ENCODE measurements at places on chromosomes 6 and 20.
A peak's percentile ranks its signal among the peaks of the same experiment; 100 is the strongest.

- DNase-seq = no peak
Measured at GRCh38 chr20:38203337-38203980, 38.4 kb upstream of the TGM2 start.

GRCh38 chr6:35487658-35488516, 9.0 kb downstream of the TEAD3 start:
- DNase-seq = no peak

- DNase-seq = no peak
Measured at GRCh38 chr20:62918147-62918546, 8.2 kb downstream of the DIDO1 start.

DNA sequence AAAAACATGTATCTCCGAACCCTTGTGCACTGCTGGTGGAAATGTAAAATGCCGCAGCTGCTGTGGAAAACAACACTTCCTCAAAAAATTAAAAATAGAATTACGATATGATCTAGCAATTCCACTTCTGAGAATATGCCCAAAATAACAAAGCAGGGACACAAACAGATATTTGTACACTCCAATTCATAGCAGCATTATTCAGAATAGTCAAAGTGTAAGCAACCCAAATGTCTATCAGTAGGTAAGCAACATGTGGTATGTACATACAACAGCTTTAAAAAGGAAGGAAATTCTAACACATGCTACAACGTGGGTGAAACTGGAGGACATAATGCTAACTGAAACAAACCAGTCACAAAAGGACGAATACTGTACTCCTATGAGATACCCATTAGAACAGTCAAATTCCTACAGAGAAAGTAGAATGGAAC, 5.7 kb upstream of the RAB5IF start:
- no peak for DNase-seq

GRCh38 chr6:37738216-37738615, 40.5 kb upstream of the MDGA1 start:
- no peak for DNase-seq

DNA sequence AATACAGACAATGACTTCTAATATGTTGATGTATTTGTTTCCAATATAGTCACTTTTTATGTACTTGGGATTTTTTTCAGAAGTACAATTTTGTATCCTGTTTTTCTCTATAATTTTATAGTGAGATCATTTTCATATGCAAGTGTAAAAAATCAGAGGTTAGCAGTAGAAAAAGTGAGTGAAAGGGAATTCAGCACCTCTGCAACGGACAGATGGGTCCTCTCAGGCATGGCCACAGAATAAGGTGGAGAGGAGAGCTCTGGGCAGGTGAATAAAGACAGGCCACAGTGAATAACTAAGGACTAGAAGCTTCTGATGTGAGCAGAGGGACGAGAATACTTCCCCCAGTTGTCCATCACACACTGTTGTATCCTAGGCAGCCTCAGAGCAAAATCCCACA, 210.1 kb upstream of the CNR1 start:
- DNase-seq = no peak

DNA sequence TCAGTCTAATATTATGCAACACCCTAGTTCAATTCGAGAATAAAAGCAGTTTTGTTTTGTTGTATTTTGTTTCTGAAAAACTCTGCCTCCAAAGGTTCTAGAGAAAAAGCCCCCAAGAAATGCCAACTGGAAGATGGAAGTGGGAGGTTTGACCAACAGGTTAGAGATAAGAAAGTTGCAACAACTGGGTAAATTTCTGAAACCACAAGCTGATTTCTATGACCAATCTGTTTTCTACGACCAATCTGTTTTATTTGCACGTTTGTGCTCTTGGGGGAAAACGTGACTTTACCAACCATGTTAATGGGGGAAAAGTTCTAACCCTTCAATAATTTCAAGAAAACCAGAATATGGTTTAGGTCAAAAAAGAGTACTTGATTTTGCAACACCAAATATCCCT, 173.2 kb downstream of the PDE7B start:
- no peak for DNase-seq

- no peak for DNase-seq
Measured at GRCh38 chr6:144298194-144298593, 13.1 kb downstream of the UTRN start.

- DNase-seq = no peak
Measured at GRCh38 chr6:111024681-111025080, 42.8 kb downstream of the RPF2 start.

- DNase-seq = no peak
Measured at GRCh38 chr6:148997865-148998264, 251.0 kb downstream of the UST start.

GRCh38 chr6:29887330-29887818, 55.0 kb upstream of the HLA-A start:
- DNase-seq = peak; percentile 40

GRCh38 chr6:25831532-25832306, at the start of gene SLC17A1:
SLC17A1 (minus strand) TSS chr6:25832052; CDS start chr6:25830557, 1,495 bp downstream.
- DNase-seq = no peak

- no peak for DNase-seq
Measured at GRCh38 chr6:107991061-107991460, 33.1 kb upstream of the SEC63 start.

GRCh38 chr6:41543087-41543486, 3.1 kb upstream of the FOXP4 start:
- DNase-seq = no peak

GRCh38 chr6:2677080-2677593, 73.6 kb downstream of the MYLK4 start:
- DNase-seq = no peak

GRCh38 chr6:132215805-132216204, 185.5 kb downstream of the MOXD1 start:
- no peak for DNase-seq

- DNase-seq = no peak
Measured at GRCh38 chr6:156647991-156648390, 129.2 kb upstream of the ARID1B start.

- DNase-seq = no peak
Measured at GRCh38 chr20:60224914-60225313, 266.7 kb downstream of the CDH26 start.

DNA sequence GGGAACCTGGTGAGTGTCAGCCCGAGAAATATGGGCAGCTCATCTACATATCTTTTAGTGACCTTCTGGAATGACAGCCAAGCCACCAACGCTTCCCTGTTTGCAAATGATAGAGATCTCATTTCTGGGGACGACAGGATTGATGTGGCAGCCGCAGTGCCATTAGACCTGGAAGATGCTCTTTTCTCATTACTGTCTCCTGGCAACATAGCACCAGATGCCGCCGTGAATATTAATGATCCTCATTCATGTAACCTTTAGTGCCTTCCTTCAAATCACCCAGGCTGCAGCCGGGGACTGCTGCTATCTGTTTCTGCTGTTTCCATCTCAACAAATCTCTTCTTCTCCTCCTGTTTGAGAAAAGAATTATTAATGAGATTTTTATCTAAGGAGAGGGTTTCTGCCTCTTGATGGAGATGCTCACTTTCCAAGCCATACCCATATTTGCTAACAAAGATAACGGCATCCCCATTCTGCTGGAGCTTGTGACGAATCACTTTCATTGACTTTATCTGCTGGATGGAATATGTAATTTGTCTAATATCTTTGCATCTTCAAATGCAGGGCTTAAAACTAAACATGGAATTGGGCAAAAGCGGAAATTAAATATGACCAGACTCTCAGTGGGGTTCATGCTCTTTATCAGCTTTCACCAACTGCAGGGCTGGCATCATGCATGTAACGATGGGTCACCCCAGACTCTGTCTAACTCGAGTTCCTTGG, 74.8 kb upstream of the KIF16B start:
- no peak for DNase-seq

GRCh38 chr6:5680095-5680494, 326.6 kb downstream of the NRN1 start:
- no peak for DNase-seq

GRCh38 chr20:41245086-41245707, 72.3 kb downstream of the ZHX3 start:
- DNase-seq = no peak

GRCh38 chr6:107543567-107543966, 53.6 kb downstream of the SOBP start:
- DNase-seq = no peak

GRCh38 chr20:10219452-10219791, 792 bp downstream of the SNAP25 start:
- DNase-seq = peak; percentile 52

- DNase-seq = no peak
Measured at GRCh38 chr6:122568350-122568749, 41.9 kb upstream of the PKIB start.

DNA sequence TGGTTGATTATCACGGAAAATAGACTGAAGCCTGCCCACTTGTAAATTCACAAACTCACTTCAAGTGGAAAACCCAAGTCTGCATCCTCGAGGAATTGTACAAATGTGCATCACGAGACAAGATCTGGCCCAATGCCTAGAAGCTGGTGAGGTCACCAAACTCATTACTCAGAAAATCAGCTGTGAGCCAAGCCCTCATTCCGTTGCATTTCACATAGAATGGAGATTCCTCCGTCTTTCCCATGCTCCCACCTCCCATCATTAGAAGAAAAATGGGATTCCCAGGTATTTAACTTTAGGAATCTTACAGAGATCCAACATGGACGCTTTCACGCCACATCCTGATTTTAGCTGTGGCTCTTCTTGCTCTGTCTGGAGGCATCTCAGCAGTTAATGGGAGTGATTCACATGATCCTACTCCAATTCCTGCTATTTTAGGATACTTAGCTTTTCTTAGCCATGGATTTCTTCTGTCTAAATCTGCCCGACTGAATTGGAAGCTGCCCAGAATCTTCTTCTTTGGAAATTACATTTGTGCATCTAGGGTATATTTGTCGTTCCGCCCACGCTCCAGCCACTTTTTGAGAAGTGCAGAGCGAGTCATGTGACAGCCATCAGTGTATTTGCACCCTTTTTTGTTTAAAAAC, 68.7 kb upstream of the STMND1 start:
- DNase-seq = no peak

DNA sequence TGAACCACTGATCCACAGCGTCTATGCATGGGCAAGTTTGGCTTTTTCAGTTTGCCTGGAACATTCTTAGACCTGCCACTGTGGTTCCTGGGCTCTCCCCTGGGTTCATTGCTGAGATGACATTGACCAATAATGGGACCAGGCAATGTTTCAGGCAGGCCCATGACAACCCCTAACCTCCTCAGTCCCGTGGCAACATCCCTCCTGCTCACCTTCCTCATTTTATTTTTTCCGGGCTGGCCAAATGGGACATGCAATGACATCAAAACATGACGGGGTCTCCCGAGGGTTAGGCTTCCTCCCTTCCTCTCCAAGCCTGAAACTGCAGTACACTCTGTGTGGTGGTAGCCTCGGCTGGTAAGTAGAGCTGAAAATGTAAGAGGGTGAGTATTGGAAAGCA, 234.0 kb upstream of the RREB1 start:
- DNase-seq = no peak

- DNase-seq = no peak
Measured at GRCh38 chr20:14820771-14821170, 483.4 kb upstream of the FLRT3 start.

GRCh38 chr6:101268541-101268940, 125.0 kb upstream of the GRIK2 start:
- no peak for DNase-seq

DNA sequence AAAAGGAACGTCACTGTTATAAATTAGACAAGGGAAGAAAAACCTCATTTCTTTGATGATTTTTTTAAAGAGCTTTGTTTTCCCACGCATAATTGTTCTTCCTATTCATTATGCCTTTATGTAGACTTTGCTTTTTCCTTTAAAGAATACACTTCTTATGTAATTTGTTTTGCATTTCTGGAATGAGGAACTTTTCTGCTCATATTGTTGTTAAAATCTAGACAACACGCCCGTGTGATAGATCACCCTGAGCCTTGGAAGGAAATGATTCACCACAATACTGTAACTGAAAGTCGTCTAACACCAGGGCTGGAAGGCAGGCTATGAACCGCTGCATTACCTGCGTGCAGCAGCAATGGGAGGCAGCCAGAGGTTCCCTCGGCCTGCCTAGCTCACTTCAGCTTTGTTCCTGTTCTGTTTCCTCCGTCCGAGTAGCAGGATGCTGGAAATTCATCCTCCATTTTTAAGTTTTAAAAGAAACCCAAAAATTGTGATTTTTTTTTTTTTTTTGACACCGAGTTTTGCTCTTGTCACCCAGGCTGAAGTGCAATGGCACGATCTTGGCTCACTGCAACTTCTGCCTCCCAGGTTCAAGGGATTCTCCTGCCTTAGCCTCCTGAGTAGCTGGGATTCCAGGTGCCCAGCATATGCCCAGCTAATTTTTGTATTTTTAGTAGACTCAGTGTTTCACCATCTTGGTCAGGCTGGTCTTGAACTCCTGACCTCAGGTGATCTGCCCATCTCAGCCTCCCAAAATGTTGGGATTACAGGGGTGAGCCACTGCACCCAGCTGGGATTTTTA, 49.6 kb upstream of the ZNF217 start:
- DNase-seq = peak; percentile 74

DNA sequence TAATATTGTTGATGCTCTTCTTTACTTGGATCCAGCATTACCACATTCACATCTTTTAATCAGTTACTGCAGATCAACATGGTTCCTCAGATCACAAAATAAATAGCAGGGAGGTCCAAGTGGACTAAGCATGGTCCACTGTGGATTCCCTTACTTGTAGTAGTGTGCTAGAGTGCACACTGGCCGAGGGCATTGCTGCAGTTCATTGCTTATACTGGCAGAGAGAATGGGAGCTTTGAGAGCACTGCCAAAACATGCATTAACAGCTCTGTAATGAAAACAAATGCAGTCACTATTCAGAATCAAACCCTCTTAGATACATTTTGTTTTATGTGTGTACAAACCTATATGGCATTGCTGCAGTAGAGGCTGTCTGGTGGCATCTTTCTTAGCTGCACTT, 471.5 kb downstream of the CD109 start:
- no peak for DNase-seq

DNA sequence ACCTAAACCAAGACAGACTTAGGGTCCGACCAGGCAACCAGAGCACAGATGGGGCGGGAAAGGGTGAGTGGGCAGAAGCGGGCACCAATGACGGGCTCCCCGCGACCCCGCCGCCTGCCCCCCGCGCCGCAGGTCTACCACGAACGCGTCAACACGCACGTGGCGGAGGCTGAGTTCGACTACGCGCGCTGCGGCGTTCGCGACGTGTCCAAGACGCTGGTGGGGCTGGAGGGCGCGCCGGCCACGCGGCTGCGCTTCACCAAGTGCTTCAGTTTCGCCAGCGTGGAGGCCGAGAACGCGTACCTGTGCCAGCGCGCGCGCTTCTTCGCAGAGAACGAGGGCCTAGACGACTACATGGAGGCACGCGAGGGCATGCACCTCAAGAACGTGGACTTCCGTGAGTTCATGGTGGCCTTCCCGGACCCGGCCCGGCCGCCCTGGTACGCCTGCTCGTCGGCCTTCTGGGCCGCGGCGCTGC, 5.1 kb downstream of the TMEM151B start:
- no peak for DNase-seq

DNA sequence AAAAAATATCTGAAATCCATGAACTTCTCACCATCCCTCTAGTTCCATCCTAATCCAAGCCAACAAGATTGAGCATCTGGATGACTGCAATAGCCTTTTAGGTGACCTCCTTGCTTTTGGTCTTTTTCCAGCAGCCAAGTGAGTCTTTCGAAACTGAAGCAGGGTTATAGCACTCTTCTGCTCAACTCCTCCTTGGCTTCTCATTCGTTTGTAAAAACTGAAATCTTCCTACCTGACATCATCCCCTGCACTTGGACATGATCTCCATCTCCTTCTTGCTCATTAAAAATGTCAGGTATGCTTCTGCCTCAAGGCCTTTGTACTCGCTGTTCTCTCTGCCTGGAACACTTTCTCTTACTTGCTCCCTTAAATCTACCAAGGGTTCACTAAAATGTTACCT, 46.0 kb downstream of the STX7 start:
- DNase-seq = no peak

- DNase-seq = peak; percentile 63
Measured at GRCh38 chr20:3751675-3752385, 15.7 kb downstream of the ADISSP start.

Measured in stimulated activated CD4-positive, alpha-beta T cell treated with anti-CD3 and anti-CD28 coated beads, Interleukin-4, amount 100 ng/mL, for 24 hours (primary cell).